ENCODE measurements at places on chromosomes 1 and 21.

- DNase-seq = no peak
Observed at GRCh38 chr1:62774971-62775595, 8.8 kb upstream of the ATG4C start.

GRCh38 chr1:85806236-85806965 is 98.2 kb upstream of the ZNHIT6 start:
- DNase-seq = no peak

DNA sequence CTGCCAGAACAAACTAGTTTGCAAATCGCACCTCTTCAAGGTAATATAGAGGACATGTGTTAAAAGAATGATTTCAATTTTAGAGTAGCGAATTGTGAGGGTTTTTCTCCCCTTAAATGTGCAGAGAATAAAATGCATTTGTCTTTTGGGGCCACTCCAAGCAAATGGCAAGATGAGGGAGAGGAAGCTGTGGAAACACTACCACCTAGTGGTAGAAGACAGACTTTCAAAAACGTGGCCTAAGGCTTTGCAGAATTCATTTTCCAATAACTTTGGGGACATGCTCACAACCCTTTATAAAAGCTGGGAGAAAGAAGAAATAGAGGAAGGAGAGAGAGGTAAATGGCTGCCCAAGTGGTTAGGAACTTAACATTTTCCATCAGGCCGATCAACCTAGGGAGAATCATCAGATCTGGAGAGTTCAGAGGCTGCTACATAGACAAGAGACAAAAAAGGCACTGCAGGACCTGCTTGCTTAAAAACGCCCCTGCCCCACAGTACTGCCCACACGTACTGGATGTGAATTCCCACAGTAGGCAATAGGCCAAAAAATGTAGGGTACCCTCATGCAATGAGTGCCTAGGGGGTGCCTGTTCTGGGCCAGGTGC is 15.7 kb upstream of the RCAN1 start:
- DNase-seq = no peak

DNA sequence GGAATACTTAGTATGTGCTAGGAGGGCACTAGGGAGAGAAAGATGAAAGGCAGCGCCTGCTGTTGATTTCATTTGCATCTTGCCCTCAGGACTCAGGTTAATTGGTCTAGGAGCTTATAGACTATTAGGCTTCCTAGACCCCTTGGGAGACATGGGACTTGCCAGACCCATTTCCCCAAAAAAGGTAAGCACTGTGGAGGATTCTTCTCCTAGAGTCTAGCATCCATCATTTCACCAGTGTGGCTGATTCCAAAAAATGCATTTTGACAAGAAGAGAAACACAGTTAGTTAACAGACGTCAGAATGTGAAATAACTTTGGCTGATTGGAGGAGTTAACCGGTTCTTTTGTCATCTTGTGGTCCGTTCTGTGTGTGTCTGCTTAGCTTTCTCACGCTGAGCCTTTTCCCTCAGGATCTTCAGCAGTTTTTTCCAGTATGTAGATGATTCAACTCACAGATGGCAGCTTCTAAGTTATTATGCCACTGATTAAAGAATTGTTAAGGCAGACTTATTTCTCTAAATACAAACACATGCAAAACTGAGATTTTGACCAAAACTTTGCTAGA is 108.8 kb downstream of the KIF26B start:
- no peak for DNase-seq

GRCh38 chr1:53377438-53377841 is 49.6 kb upstream of the LRP8 start:
- DNase-seq = no peak

DNA sequence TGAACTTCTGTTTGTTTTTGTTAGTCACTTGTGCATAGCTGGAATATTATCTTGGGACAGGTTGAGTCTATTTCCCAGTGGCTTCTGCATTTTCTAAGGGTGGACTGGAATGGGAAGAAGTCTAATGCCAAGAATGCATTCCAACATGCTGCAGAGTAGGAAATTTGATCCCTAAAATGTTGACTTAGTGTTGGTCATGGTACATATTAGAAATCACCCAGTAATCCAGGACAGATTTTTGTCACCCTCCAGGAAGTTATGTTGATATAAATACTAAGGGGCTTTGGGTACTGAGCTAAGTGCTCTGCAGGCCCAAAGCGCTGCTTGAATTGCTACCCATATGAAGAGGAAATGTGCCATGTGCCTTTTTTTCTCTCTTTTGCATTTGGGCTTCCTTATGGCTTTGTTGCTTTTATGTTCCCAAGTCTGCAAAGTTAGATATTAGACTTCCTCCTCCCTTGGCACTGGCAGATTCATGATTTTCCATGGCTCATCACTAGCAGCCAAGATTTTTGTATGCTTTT is 10.0 kb downstream of the ARID1A start:
- DNase-seq = no peak

DNA sequence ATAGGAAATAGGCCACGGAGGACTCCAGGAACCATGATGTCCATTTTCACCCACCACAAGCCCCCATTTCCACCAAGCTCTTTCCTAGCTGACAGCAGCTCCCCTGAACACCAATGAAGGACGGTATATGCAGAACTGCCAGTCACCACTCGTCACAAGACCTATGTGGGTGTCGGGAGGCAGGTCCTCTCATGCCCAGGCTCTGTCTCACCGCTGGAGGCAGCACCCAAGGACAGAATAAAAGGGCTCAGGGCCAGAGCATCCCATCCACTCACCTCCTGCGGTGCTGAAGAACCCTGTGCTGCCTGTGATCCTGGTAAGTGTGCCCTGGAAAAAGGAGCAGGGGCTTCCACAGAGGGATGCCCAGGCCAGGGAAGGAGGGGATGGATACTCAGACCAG is at the start of gene LCE1F:
Gene LCE1F, plus strand, starts transcription at position 266 of the 400 bp plus-strand sequence. CDS start 1,232 bp downstream, outside the sequence.
- DNase-seq = no peak

DNA sequence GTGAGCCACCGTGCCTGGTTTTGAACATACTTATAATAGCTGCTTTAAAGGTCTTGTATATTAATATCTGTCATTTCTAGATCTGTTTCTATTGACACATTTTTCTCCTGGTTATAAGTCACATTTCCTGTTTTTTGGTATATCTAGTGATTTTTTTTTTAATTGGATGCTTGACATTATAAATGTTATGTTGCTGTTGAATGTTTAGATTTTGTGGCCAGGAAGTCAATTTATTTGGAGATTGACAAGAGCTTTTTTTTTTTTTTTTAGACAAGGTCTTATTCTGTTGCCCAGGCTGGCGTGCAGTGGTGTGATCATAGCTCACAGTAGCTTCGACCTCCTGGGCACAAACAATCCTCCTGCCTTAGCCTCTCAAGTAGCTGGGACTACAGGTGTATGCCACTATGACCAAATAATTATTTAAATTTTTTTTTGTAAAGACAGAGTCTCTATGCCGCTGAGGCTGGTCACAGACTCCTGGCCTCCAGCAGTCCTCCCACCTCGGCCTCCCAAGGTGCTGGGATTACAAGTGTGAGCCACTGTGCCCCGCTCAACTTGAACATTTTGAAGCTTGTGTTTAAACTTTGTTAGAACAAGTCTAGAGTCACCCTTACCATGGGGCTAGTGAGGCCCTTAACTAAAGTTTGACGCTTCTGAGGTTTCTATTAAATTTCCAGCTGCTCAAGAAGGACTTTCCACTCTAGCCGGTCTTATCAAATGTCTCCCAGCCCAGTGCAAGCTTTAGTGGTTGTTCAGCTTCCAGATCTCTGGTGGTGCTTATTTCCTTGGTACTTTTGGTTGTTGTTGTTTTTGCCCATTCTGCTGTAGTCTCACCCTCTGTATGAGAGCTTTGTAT is 8.6 kb upstream of the CHI3L2 start:
- DNase-seq = no peak

DNA sequence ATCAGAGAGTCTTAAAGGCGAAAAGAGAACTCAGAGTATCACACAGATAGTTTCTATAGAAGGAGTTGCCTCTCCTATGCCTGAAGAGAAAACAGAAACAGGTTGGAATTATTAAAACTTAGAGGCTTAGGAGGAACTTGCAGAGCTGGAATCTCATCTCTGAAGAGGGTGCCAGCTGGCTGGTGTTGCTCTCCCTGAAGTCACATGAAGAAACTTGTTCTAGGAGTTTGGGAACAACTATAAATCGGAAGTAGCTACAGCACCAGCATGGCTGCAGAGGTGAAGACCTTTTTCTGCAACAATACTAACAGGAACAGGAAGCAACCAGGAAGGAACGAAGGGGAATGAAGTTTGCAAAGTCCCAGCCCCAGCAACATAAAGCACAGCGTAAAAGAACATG is 35.8 kb downstream of the FMO3 start:
- no peak for DNase-seq
